ENCODE measurements at places on chromosomes 13 and 19.

GRCh38 chr13:83780227-83780626 lies 102.0 kb downstream of the SLITRK1 start:
- DNase-seq = peak; percentile 47

- DNase-seq = no peak
These were observed 114.8 kb downstream of the COL4A2 start for GRCh38 chr13:110421696-110422385.

- DNase-seq = no peak
These were observed 95.0 kb downstream of the GPC5 start for GRCh38 chr13:91493442-91493841.

DNA sequence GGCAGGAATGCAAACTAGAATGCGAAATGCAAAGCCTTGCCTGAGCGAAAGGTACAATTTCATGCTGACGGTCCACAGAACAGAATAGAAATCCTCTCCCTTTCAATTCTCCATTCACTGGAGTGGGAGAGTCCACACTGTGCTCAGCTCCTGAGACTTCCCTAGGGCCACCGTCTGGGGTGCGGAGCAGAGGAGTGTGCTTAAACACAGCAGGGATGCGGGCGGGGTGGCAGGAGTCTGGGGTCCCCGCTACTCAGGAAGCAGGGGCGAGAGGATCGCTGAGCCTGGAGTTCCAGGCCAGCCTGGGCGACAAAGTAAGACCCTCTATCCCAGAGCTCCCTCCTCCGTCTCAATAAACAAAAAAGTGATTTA lies 552 bp upstream of the ZNF816 start:
- DNase-seq = peak; percentile 14

DNA sequence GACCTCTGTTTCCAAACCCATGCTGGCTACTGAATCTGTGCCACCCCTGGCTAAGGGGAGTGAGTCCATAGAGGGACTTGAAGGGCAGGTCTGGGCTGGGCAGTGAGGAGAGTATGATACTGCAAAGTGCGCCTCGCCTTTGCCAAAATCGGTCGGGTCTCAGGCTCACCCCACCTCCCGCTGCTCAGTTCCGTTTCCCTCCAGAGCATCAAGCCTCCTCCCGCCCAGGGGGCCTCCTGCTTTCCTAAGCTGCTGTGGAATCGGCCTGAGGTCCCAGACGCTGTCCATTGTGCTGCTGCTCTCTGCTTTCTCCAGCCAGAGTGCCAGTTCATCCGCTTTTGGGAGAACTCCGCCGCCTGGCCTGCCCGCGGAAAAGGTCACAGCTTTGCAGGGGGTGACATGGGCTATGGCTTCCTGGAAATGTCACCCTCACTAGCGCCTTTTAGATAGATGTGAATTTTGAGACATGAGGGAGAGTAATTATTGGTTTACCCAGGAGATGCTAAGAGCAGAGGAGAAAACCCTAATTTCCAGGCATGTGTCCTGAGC lies 1418.4 kb downstream of the UQCRFS1 start:
- DNase-seq = no peak

DNA sequence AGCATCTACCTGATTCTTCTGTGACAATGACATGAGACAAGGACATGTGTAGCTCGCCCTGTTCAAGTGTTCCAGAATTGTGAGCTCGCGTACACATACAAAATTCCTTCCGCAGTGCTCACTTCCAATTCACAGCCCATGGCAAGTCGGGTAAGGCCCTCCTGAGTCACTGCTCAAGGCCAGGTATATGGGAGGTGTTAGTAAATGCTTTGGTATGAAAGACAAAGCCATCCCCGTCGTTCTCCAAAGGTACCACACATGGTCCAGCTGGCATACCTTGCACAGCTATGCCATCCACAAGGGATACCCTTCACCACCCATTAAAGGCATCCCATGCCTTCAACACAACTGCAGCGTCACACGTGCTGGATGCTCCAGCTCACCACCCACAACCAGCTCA lies 4.4 kb upstream of the ELL start:
- DNase-seq = no peak

DNA sequence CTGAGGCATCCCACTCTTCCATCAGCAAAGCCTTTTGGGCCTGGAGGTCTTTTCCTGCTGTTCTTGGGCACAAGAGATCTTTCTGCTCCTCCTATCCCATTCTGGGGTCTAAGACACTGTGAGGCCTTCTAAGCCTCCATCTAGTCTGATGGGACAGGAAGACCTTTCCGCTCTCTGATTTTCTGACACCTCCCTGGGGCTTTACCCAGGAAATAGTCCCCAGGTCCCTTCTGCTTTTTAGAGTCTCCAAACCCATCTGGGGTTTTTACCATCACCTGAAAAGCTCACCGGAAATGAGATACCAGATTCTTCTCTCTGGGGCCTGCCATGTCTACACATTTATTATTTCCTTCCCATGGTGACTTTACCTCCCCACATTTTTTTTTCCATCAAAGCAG lies 21.1 kb downstream of the CLEC17A start:
- no peak for DNase-seq

DNA sequence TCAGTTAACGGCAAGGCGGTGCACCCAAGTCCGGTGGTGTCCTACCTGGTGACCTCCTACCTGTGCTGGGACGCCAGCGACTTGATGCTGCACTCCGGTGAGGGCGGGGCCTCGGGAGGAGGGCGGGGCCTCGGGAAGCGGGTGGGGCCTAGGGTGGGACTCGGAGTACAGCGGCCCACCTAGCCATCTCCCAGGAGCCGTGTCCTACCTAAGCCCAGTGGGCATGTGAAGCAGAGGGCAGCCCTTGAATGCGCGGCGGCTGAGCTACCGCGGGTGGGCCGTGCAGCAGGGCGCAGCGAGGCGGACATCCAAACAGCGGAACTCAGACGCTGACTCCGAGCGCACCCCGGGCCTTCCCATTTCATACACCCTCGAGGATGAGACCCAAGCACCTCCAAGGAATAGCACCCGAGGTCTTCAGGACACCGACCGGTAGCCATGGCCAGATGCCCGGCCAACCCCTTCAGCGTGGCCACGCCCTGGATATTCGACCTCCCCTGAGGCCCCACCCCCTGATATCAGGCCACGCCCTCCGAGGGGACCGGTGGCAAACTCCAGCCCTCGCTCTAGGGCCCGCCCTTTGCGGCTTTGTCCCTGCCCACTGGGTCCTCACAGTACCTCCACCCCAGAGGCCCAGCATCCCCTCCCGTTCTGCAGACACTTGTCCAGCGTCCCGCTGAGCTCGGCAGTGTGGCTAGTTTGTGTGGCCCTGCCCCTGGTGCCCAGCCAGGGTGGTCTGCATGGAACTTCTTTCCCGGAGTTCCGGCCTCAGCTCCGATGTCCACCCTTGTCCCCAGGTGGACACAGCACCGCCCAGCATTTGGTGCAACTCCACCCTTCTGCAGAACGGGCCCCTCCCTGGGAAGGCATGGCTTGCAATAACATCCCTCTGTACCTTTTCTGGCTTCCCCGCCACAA lies 5.4 kb downstream of the KLK1 start:
- DNase-seq = peak; percentile 83

DNA sequence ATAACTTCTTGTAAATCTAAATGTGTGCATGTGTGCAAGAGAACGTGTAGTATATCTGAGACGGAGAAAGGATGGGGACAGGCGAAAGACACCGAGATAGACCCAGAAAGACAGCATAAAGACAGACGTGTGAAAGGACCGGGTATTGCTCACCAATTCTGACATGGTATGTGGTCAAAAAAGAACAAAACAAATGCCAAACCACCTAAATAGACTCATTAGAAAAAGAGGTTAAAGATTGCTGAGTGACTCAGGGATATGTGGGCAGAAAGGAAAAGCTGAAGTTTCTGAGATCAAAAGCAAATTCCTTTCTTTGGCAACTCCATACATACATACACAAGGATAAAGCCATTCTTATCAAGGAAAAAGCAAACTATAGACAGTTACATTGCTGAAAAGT lies 179.7 kb upstream of the TSC22D1 start:
- no peak for DNase-seq

DNA sequence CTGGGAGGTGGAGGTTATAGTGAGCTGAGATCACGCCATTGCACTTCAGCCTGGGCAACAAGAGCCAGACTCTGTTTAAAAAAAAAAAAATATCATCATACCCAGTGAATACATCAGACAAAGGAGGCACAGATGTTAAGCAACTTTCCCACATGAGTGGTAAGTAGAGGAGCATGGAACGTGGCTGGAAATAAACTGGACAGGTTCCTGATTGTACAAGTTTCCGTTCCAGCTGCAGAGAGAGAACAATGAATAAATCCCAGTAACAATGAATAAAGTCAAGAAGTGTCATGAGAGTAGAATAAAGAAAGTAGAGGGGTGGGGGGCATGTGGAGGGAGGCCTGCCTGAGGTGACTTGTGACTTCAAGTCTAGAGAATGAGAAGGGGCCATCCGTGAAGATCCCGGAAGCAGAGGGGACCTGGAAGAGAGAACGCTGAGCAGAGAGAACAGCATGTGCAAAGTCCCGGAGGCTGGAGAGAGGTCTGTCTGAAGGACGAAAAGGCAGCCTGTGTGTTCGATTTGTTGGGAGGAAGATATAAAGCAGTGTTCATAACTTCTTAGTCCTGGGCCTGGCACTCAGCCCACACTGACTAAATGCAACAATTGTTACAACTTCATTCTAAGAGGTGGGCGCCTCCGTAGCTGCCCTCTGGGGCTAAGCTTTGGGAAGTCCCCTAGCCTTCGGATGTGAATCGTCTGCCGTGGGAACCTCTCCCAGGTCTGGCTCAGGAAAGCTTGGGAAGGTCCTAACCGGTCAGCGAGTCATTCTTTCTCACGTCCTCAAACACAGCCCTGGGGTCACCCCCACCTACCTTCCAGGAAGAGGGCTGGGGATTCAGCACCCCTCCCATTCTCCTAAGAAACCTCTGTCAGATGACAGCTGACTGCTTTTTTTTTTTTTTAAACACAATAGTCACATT lies 15.3 kb upstream of the ARHGEF18 start:
- DNase-seq = peak; percentile 7

- DNase-seq = no peak
These were observed 52.1 kb upstream of the STK24 start for GRCh38 chr13:98629055-98629454.

DNA sequence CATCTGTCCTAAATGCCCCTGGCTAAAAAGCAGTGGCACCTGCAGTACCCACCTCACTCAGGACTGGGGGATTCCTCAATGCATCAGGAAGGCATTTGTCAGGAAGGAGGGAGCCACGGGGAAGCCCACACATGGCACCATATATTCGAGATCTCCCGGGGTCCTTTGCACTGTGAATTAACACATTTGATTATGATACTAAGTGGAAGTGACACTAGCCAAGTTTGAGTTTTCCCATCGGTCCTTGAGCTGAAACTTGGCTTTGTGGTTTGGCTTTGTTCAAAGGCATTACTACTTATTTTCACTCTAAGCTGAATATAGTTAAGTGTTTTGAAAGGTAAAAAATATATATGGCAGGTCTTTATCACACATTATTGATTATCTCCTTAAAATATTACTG lies 168.7 kb upstream of the MYO16 start:
- no peak for DNase-seq

GRCh38 chr19:47003611-47004465 lies 15.8 kb upstream of the NPAS1 start:
- DNase-seq = no peak

GRCh38 chr19:5624018-5624663 lies 1.3 kb downstream of the SAFB start:
- DNase-seq = peak; percentile 19

DNA sequence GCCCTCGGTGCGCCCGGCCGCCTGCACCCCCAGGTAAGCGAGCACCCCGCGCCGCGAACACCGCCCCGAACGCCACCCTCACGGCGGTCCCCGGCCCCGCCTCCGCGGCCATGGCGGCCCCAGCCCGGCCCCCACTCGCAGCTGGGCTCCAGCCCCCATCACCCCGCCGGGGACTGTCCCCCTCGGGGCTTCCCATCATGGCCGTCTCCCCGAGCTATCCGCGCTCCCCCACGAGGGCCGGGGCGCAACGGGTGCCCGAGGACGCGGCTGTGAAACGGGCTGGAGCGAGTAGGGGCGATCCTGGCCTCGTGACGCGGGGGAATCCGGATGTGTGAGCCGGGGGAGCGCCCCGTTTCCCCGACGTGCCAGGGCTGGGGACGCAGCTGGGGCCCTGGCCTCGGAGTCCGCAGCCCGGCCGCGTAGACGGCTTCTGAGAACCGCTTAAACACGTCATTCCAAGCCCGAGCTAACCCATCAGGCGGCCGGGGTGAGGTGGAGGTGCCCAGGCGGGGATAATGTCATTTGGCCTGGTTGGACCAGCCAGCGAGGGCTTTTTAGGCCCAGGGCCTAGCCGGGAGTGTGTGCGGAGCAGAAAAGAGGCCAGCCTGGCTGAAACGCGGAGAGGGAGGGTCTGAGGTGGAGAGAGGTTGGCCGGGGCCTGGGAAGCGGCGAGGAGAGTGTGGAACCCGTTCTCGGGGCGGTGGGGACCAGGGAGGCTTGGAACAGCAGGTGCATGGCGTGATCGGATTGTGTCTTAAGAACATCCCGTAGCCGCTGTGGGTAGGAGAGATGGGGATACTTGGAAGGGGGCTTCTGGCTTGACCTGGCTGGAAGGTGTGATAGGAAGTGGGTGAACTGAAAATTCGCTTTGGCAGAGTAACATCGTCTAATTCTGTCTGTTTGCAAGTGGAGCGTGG lies 550 bp downstream of the CERS4 start:
- no peak for DNase-seq

GRCh38 chr19:10230173-10230860 lies 814 bp downstream of the S1PR2 start:
- peak; percentile 53 for DNase-seq

DNA sequence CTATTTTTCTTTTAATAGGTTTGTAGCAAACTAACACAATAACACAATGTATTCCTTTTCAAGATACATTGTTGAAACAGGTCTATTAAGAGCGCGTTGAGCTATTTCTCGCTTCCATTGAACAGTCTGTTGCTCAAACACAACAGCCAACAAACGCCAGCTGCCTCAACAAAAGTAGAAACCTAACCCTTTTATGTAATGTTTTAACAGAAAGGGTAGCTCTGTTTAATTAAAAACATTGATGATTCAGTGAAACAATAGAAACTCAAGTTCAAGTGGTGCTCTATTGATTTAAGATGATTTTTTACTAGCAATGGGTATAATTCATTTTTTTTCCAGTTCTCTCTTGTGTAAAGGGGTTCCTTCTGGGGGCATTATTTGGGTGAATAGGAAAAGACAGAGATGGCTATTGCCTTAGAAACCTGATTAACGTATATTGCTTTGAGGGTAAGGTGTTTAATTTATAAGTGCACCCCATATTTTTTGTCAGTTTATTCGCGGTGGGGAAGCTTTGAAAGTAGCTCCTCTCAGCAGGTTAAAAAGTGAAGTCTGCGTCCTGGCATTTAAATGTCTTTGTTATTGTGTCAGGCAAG lies 14.9 kb downstream of the ZIC2 start:
- DNase-seq = no peak

DNA sequence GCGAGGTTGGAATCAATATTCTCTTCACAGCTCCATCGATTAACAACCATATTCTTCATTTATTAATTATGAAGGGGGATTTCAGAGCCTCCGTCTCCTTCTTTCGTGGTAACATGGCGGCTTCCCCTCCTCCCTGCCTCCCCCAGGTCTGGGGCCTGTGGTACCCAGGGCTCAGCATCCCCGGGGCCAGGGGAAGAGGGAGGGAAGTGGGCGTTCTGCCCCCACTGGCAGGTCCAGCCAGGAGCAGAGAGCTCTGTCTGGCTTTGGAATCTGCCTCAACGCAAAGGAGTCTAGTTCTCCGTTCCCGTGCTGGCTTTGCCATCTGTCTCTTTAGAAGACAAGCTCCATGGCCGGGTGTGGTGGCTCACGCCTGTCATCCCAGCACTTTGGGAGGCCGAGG lies 37.8 kb upstream of the ONECUT3 start:
- DNase-seq = no peak

GRCh38 chr13:46211116-46211482 lies 629 bp upstream of the LRRC63 start:
- DNase-seq = peak; percentile 35
